Eye (tissue), 1 donor: ENCODE measurements at places on chromosomes 1 and 21.

DNA sequence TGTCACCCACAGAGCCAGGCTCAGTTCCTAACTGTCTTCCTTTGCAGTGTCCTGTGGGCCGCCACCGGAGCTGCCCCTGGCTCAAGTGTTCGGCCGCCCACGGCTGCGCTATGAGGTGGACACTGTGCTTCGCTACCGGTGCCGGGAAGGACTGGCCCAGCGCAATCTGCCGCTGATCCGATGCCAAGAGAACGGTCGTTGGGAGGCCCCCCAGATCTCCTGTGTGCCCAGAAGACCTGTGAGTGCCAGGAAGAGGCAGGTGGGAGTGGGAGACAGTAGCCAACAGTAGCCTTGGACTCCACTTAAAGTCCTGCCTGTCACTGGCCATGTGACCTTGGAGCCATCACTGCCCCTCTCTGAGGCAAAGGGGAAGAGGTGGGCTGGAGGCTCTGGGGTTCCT is 16.6 kb downstream of the BCAN start:
- DNase-seq = no peak

DNA sequence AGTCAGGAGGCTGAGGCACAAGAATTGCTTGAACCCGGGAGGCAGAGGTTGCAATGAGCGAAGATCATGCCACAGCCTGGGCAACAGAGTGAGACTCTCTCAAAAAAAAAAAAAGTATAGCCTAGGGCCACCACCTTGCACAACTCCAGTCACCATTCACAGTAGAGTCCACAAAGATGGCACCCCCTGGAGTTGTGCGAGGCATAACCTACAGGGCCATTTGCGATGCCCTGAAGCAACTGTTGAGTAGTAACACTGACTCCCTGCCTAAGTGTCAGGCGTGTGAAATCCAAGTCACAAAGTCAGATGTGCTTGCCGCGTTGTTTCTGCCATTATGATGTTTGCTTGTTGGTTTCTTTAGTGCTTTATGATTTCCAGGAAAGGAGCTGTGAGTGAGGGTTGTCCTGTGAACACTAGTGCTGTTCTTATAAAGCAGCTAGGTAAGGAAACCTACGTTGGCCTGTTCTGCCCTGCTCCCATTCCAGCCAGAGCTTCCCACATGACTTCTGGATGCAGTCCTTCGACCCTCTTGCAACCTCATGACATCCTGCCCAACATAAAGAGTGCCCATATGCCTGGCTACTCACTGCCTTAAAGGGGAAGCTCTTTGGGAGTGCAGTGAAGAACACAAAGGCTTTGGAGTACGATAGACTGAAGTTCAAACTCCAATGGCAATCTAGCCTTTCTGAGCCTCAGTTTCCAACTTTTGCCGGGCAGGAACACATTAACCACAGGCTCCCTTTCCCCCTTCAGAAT is 29.8 kb downstream of the FHAD1 start:
- DNase-seq = no peak

DNA sequence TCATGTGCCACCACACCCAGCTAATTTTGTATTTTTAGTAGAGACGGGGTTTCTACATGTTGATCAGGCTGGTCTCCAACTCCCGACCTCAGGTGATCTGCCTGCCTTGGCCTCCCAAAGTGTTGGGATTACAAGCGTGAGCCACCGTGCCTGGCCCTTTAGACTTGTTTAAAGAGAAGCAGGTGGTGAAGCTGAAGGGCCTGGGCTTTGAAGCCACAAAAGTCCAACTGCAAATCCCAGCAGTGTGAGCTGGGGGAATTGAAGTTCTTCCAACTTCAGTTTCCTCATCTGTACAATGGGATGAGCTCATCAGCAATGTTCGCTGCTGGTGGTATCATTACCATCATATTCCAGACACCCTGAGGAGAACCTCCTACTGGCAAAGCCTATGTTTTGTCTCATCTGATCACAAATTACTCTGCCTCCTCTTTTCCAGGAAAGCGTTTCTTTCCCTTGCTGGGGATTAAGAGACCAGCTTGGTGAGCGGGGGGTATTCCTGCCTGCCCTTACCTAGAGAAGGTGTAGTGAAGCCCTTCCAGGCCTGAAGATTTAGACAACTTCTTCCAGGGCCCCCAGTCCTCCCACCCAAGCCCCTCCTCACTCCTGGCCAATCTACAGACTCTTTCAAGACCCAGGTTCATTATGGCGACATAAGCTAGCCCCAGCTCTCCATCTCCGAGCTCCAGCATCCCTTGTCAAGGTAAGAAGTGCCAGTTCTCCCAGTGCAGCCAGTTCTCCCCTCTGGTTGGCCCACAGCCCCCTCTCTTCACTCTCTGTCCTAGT is 2.4 kb upstream of the SHISA4 start:
- DNase-seq = no peak

- DNase-seq = peak; percentile 79
These were observed 195.0 kb upstream of the OLFM3 start for GRCh38 chr1:102191723-102192122.

DNA sequence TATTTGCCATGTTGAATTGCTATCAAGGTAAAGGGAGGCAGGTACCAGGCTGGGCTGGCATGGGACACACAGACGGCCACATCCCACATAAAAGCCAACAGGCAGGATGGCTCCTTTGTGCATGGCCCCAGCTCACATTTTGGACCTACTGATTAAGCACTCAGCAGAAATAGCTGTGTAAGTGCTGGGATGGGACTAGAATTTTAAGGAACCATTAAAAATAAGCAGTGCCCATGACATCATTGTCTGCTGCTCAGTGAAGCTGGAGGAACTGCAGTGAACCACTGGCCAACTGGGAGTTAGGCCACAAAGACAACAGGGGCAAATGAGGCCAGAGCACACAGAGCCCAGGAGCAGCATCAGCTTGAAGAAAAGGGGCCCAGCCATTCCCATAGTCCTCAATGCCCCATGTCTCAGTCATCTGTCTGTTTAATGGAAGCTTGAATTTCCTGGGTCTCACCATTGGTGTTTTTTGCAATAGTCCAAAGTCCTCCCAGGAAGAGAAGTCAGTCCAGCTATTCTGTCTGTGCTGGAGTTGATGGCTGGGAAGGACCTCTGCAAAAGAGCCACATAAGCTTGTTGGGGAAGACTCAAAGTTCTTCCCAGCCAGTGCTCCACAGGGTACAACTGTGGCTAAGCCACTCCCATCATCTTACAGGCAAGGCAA is 45.3 kb upstream of the TNR start:
- DNase-seq = no peak

- no peak for DNase-seq
These were observed 28.1 kb downstream of the RUNX3 start for GRCh38 chr1:24901791-24902470.
